GM12878 (cell line): ENCODE measurements at places on chromosomes 3 and 15.
A peak's percentile ranks its signal among the peaks of the same experiment; 100 is the strongest.

GRCh38 chr3:124783696-124784095, 53.4 kb downstream of the UMPS start:
- no peak for DNase-seq

DNA sequence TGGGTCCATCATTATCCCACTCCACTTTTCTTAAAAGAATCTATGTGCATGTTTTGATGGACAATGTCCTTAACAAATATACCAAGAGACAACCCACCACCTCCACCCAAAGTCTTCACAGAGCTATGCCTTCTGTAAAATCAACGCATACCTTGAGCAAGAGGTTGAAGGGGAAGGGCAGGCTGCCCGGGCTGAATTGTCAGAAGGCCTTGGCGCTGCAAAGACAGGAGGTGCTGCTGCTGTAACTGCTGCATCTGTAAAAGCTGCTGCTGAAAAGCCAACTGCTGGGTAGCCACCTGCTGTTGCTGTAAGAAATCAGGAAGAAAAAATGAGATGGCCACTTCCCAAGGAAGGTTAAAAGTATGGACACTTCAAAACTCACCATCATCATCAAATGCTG, 536.7 kb downstream of the FOXP1 start:
- no peak for DNase-seq

DNA sequence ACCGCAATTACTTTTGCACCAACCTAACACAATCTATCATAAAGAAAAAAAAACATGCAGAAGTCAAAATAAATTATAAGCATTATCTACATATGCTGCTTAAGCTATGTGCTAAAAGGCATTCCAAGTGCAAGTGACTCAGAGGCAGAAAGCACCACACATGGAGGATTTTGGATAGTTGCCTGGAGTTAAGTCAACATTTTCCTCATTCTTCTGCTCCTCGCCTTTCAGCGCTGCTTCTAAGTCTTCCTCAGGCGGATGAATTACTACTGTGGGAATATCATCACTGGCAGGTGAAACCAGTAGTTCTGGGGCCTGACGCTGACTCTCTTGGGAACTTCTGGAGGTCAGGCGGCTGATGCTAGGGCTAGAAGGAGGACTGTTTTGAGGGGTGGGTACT, 53.1 kb downstream of the SLC4A7 start:
- DNase-seq: no peak

GRCh38 chr3:43540624-43541023, 81.2 kb downstream of the ANO10 start:
- no peak for DNase-seq

DNA sequence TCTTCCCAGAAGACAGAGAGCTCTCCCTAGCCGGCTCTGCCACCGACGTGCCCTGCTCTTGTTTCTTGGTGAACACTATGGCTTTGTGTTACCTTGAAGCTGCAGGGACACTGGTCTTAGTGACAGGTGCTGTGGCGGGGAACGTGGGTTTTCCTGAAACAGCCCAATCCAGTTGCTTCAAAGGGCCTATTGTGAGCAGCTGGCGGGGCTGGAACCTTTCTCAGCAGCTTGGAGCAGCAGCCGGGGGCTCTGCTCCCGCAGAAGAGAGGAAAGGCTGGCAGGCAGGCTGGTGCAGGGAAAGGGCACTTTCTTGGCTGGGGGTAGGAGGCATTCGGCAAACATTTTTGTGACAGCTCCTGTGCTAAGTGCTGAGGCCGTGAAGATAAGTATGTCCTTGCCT, 12.8 kb downstream of the MYZAP start:
- DNase-seq: no peak

DNA sequence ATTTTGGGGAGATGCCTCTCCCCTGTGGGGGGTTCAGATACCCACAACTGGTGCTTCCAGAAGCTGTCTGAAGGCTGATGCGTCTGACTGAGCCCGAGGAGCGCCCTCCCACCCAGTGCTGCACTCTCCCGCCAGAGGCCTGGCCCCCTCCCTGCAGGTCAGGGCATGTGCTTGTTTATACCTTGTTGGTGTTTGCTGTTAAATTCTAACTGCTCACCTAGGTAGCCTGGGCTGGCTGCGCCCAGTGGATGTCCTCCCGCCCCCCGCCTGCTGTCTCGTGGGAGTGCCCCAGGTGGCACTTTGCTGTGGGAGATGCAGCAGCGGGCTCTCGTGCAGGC, 12.9 kb downstream of the KLF13 start:
- no peak for DNase-seq

DNA sequence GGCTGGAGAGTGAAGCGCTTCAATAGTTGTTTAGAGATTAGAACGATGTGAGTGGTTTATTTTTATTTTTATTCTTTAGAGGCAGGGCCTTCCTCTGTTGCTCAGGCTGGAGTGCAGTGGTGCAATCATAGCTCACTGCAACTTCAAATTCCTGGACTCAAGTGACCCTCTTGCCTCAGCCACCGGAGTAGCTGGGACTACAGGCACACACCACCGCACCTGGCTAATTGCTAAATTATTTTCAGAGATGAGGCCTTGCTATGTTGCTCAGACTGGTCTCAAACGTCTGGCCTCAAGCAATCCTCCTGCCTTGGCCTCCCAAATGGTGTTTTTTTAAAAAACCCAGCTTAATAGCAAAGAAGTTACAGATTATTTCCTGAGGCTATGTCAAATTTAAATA, 29.0 kb downstream of the PPARG start:
- no peak for DNase-seq

GRCh38 chr15:100224206-100225185, 117.3 kb downstream of the ADAMTS17 start:
- no peak for DNase-seq

- no peak for DNase-seq
These were observed 20.8 kb downstream of the ATP13A3 start for GRCh38 chr3:194465920-194466570.

DNA sequence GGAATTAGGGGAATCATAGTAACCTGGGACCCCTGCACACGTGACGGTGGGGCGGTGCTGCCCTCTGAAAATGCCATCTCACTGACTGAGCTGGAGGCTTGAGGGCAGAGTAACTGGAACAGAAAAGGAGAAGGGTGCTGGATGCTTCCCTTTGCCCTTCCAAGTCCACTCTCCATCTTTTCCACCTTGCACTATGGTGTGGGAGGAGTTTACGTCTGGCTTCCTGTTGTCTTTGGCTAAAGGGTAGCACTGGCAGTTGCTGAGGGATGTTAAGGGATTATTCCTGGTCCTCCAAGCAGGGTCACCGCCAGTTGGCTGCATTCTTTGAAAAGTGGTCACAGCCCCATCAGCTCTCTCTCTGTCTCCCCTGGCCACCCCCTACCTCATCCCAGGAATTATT, 129.4 kb upstream of the SNTN start:
- DNase-seq: no peak

DNA sequence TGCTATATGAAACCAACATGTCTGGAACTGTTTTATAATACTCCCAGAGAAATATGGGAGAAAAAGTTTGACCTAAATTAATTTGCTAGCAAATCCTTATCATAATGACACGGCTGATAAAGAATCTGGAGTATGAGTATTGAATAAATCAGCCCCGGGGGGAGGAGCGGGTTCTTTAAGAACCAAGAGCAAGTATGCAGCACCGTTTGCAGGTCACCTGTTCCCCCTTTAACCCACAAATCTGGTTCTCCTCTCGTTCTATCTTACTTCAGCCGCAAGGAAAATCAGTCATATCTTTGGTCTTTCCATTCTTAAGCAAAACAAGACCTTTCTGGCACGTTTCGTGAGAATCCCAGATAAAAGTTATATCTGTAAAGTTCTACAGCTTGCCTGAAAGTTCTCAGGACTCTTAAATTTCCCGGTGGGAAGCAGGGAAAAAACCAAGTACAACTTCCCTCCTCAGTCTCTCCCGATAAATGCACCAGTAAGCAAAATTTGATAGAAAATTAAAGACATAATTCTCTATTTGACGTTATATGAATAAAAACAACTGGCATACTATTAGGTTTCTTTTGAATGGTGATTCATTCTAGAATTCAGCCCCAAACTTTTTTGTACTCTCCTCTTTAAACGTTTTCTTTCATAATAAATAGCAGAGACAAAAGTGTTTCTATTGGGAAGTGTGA, 348.6 kb downstream of the ZBBX start:
- no peak for DNase-seq

DNA sequence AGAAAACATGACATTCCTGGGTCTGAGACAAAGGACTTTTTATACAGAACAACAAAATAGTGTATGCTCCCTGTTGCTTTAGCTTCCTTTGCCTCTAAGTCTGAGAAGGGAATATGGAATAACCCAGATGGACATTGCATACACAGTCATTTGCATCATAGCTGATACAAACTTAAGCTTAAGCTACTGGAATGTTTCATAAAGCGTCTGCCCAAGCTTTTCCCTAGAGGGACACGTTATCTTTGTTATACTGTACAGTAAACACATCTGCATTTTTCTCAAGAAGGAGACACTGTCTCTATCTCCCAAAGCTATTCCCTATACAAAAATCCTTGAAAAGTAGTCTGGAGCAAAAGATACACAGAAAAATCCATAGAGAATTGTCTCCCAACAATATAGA, 775.0 kb downstream of the DIPK2A start:
- no peak for DNase-seq

- DNase-seq: no peak
These were observed 79.2 kb downstream of the SRGAP3 start for GRCh38 chr3:9169956-9170850.

- DNase-seq: peak; percentile 39
These were observed 885.2 kb upstream of the CFAP20DC start for GRCh38 chr3:59935025-59935424.

GRCh38 chr3:49910409-49911123, 6.9 kb upstream of the MST1R start:
- no peak for DNase-seq

DNA sequence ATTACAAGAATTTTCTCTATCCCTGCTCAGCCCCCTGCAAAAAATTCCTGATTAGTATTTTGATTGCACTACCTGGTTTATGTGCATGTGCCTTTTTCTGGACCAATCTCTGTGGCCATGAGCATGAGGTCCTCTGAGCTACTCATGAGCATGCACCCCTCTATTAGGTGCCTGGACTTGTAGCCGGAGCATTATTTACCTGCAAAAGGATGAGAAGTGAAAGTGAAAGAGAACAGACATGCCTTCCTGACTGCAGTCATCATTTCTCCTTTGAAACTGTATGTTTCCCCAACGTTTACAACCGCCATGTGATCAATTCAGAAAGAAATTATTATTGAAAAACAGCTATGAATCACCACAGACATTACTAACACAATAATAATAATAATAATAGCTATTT, 1008.8 kb downstream of the ROBO2 start:
- DNase-seq: peak; percentile 5

- DNase-seq: no peak
These were observed at the start of gene TM4SF1 for GRCh38 chr3:149377408-149378364. Gene TM4SF1, minus strand, starts transcription at chr3:149377649. Its CDS starts 102 bp downstream, at chr3:149377547.

DNA sequence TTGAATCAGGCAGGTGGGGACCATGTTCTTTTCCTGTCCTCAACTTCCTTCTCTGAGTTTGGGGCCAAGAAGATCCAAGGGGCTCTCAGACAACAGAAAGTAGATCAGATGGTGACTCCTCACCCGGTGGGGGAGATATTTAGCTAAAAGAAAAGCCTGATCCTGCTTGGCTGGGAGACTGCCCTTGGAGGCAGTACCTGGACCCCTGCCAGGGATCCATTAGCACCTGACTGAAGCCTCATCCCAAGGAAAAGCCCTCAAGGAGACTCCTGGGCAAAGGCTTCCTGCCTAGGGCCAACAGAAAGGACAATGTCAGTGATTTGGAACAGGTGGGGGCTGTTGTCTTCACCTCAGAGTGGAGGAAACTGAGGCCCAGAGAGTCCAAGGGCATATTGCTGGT, 33.5 kb upstream of the HHATL start:
- DNase-seq: no peak

DNA sequence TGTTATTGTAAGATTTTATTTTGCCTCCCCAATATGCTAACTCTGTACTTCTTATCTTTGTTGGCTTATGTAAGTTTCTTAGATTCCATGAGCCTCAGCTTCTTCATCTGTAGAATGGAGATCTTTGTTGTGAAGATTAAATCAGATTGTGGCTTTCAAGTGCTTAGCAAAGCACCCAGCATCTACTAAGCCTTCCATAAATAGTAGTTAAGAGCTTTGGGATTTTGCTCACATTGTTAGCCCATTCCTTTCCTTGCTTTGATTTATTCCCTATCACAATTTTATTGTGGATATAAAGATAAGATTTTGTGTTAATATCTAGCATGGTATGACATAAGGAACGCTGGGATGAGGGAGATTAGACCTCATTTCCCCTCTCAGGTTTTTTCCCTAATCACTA, 501.4 kb downstream of the PYDC2 start:
- DNase-seq: no peak

DNA sequence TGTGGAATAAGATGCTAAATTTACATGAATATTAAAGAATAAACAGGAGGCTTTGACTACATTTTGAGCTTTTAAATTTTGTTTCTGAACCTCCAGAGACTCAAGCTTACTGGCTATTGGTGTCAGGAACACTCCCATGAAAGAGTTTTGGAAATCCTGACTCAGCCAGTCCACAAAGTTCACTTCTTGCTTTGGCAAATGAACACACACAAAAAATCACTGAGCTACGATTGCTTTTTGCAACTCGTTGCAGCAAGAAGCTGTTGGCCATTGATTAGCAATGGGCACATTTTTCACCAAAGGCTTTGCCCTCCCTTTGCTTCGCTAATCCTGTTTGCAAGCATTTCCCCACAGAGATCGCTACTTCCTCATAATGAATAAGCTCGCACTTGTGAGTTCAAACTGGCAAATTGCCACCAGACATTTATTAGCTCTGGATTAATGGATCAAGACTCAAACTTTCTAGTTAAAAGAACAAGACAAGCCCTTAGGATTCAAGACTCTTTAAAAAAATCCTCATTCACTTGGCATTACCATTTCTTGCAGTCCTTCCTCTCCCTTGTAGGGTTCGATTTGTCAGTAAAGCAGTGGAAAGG, 343.2 kb upstream of the ONECUT1 start:
- no peak for DNase-seq

- DNase-seq: no peak
These were observed 36.0 kb downstream of the PSTPIP1 start for GRCh38 chr15:77030928-77031375.

- DNase-seq: no peak
These were observed 66.4 kb upstream of the NR2E3 start for GRCh38 chr15:71743861-71744382.

- no peak for DNase-seq
These were observed 99.0 kb downstream of the MEGF11 start for GRCh38 chr15:66154581-66154980.

DNA sequence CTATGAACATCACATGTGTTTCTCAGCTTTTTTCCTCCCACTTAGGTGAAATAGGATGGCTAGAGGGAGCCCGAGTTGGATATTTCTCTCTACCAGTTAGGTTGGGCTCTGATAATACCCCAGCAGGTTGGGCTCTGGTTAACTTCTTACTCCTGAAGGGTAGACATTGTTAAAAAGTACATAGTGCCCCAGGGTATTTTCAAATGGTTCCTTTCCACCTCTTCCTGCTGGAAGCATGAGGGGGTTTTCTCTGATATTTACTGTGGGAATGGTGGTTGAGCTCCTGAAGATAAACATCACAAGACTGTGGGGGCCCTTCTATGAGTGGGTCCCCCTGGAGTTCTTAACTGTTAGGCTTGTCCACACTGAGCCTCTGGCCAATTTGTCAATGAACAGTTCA, 36.1 kb upstream of the SPESP1 start:
- no peak for DNase-seq
